ENCODE measurements at places on chromosomes 12 and 14.

DNA sequence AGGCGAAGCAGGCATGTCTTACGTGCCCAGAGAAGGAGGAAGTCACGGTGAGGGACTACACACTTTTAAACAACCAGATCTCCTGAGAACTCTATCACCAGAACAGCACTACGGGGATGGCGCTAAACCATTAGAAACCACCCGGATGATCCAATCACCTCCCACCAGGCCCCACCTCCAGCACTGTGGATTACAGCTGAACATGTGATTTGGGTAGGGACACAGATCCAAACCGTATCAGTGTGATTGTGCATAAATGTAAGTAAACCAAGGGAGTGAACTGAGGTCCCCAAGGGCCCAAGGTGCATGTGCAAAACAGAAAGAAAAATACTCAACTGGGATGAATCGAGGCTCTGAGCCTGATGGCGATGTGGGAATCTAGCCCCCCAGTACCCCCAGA lies 134.2 kb downstream of the DICER1 start:
- H3K27me3 ChIP-seq, result peaks cover 15% of the 10 kb centered on the region
- no peaks in the 10 kb centered on the region for H3K36me3 ChIP-seq
- DNase-seq, result no peak
- H3K4me3 ChIP-seq, result no peak overlapping the region
- peaks cover 3% of the 10 kb centered on the region for H3K4me1 ChIP-seq
- no peak overlapping the region for H3K27ac ChIP-seq

GRCh38 chr12:94333396-94333795 lies 126.3 kb downstream of the CEP83 start:
- DNase-seq, result no peak
- H3K4me3 ChIP-seq, result no peak overlapping the region
- H3K4me1 ChIP-seq, result peaks cover 3% of the 10 kb centered on the region
- H3K27me3 ChIP-seq, result no peaks in the 10 kb centered on the region
- H3K36me3 ChIP-seq, result peaks cover 65% of the 10 kb centered on the region
- no peak overlapping the region for H3K27ac ChIP-seq

DNA sequence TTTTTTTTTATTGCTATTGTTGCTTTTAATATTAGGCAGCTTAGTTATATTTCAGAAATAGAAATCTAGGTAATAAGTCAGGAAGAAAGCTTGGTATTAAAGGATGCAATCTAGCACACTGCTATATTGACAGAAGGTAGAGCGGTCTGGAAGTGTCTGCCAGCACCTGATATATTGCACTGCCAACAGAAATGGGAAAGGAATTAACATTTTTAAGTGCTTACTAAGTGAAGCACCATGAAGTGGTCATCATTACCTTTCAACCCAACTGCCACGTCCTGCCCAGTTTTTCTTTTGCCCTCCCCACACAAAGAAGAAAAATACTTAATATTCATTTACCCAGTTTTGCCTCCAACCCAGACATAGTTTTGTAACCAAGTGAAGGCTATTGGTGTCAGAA lies 163.5 kb downstream of the KITLG start:
- H3K27me3 ChIP-seq, result no peaks in the 10 kb centered on the region
- peaks cover 4% of the 10 kb centered on the region for H3K4me1 ChIP-seq
- no peaks in the 10 kb centered on the region for H3K36me3 ChIP-seq
- no peak overlapping the region for H3K27ac ChIP-seq
- no peak overlapping the region for H3K4me3 ChIP-seq

DNA sequence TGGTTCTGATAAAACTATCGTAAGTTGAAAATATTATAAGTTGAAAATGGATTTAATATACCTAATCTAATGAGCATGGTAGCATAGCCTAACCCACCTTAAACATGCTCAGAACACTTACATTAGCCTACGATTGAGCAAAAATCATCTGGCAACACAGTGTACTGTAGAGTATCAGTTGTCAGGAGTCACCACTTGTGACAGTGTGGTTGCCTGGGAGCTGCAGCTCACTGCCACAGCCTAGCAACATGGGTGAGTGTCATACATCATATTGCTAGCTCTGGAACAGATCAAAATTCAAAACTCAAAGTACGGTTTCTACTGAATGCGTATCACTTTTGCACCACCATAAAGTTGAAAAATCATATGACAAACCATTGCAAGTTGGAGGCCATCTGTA lies 203.5 kb downstream of the ATXN7L3B start:
- H3K4me1 ChIP-seq, result no peaks in the 10 kb centered on the region
- no peak for DNase-seq

DNA sequence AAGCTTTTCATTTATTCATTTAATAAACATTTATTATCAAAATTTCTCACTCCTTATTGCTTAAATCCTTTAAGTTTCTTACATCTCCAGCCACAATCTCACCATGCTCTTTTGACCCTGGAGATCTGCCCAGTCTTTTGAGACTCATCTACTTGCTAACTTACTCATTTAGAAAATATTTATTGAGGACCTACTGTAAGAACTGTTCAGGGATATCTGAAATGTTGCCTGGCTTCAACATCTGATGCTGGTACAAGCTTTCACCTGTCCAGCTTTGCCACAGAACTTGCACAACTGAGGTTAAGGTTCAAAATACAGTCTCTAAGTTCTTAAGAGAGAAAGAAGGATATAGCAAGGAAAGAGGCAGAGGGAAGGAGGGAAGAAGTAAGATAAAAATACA lies 17.5 kb upstream of the GXYLT1 start:
- no peak overlapping the region for H3K27ac ChIP-seq
- H3K4me1 ChIP-seq, result peaks cover 27% of the 10 kb centered on the region
- H3K4me3 ChIP-seq, result no peak overlapping the region
- H3K27me3 ChIP-seq, result no peaks in the 10 kb centered on the region

DNA sequence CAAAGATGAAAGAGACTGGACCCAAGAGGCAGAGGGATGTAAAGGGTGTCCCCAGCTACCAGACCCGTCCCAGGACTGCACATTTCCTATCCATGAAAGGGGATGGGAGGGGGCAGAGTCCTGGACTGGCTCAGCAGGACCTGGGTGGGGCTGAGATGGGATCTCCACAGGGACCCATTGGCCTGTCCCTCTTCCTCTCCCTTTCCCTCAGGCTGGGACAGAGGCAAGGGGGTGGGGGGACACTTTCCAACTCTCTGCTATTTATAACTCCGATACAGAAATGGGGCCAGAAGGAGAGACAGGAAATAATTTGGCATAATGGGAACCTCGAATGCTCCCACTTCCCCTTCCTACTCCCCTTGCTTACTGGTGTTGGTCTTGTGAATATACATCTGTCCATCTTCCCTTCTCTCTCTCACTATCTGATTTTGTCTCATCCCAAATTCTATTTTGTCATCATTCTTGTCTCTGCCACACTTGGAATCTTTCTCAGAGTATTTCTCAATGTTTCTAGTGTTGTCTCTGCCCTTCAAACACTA lies 1.1 kb upstream of the ITGA7 start:
- no peak for DNase-seq
- H3K4me3 ChIP-seq, result peak overlapping the region; percentile 77
- H3K27ac ChIP-seq, result no peak overlapping the region
- peaks cover 29% of the 10 kb centered on the region for H3K27me3 ChIP-seq

DNA sequence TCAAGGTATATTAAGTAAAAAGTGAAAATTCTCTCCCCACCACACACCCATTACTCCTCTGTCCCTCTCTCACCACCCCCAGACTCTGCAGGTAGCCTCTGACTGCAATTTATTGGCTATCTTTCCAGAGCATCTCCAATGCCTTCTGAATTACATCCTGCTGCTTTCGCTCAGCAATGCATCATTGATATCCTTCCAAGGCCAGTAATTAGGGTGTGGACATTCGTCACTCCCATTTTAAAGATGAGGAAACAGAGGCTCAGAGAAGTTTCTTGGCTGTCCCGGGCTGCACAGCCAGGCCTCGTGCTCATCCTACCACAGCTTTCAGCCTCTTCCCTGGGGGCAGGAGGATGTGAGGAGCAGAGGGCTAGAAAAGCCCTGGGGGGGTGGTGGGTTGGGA lies 23.6 kb upstream of the PGF start:
- no peak overlapping the region for H3K27ac ChIP-seq
- no peaks in the 10 kb centered on the region for H3K36me3 ChIP-seq
- H3K27me3 ChIP-seq, result no peaks in the 10 kb centered on the region
- no peak overlapping the region for H3K4me3 ChIP-seq
- no peak for DNase-seq
